ENCODE measurements at places on chromosomes 5 and 9.

- DNase-seq: no peak
Observed at GRCh38 chr9:95230046-95230445, 87.5 kb downstream of the FANCC start.

DNA sequence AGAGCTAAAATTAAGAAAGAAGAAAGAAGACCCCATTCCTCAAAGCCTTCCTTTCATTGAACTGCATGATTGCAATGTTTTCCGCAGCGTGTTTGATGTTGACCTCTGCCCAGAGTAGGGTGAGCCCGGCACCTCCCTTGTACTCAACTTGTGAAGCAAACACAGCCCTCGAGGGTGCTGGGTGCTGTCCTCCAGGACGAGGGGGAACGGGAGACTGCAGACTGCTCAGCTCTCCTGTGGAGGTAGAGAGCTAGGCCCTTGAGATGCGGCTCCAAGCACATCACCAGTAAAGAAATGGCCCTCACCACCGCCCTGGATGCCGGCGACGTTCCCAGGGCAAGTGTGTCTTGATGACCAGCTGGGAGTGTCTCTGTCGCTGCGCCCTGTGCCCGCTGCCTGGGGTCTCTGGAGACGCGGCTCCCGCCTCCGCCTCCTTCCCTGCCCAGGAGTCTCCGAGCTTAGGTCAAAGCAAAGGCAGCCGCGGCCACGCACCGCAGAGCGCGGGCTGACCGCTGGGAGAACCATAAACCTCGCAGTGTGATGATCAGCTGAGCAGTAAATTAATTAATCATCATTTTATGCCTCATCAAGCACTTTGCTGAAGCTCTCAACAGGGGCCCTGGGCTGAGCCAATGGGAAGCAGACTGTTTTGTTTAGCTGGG lies 108.7 kb downstream of the IRX2 start:
- no peak for DNase-seq

DNA sequence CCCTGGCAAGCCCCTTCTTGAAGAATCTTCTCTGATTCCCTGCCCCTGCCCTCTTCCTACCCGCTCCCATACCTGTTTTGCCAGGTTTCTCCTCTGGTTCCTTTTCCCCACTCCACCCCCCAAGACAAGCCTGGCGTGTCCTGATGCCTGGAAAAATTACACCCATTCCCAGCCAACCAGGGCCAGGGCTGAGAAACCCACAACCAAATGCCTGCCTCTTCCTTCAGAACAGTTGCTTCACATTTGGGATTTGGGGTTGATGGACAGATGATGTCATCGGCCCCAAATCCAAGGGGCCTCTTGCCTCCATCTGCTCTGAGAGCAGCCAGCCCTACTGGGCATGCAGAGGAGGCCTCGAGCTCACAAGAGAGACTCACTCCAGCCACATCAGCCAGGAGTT lies 8.8 kb upstream of the NEK6 start:
- DNase-seq: no peak

DNA sequence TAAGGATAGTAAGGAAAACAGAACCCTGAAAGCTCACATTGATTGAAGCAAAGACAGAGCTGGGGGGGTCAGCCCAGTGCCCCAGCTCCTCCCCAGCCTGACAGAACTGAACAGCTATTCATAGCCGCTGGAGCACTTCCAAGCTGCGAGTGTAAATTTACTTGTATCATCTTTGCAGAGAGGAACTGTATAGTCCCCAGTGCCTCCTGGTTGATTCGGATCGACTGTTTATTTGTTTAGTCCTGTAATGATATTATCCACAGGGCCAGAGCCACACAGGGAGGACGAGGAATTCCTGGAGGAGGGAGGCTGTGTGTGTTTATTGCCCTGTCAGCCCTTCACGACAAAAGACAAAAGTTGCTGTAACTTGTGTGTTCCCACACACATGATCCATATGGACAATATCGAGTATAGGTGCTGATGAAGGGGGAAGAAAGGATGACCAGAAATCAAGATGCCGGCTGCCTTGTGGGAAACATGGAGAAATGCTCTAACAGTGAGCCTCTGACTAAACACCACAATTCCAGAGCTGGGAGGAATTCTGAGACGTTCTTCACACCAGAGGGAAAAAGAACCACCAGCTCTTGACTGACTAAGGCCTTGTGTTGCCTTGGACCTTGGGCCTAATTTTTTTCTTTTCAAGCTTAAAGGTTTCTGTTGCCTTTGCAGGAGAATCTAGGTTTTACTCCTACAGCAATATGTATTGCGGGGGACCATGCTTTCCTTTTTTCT lies 31.1 kb downstream of the FOXD1 start:
- no peak for DNase-seq

GRCh38 chr9:136978073-136978864 lies 965 bp downstream of the PTGDS start:
- no peak for DNase-seq

GRCh38 chr9:86315078-86315477 lies 32.7 kb upstream of the ISCA1 start:
- DNase-seq: no peak

- no peak for DNase-seq
Observed at GRCh38 chr9:85079349-85079748, 409.8 kb downstream of the NTRK2 start.

DNA sequence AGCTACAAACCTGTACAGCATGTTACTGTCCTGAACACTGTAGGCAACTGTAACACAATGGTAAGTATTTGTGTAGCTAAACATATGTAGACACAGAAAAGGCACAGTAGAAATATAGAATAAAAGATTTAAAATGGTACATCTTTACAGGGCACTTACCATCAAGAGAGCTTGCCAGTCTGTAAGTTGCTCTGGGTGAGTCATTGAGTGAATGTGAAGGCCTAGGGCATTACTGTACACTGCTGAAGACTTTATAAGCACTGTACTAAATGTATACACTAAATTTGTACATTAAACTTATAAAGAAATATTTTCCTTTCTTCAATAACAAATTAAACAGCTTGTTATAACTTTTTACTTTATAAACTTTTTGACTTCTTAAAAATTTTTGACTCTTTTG lies 20.5 kb downstream of the ADRB2 start:
- no peak for DNase-seq

- DNase-seq: no peak
Observed at GRCh38 chr9:88995200-88995577, 3.9 kb downstream of the S1PR3 start.

DNA sequence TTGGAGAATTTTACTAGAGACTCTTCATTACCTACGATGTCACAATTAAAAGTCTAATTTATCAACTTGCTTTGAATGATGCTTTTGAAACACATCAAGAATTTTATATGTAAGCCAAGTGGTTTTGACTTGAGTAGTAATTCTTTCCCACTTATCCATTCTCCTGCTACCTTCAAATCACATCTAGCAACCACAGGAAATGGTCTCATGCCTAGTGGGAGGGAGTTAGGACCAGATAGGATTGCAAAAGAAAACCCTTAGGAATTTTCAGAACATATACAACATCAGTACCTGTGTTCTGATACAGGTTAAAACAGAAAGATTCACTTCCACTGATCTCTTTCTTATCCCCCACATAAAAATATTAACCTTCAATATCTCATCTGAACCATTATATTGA lies 260.4 kb downstream of the CWC27 start:
- DNase-seq: no peak

- no peak for DNase-seq
Observed at GRCh38 chr5:66647146-66647856, 51.1 kb downstream of the MAST4 start.

- no peak for DNase-seq
Observed at GRCh38 chr9:1039589-1039988, 10.6 kb upstream of the DMRT2 start.

- DNase-seq: no peak
Observed at GRCh38 chr5:6861667-6862066, 148.4 kb downstream of the TENT4A start.

DNA sequence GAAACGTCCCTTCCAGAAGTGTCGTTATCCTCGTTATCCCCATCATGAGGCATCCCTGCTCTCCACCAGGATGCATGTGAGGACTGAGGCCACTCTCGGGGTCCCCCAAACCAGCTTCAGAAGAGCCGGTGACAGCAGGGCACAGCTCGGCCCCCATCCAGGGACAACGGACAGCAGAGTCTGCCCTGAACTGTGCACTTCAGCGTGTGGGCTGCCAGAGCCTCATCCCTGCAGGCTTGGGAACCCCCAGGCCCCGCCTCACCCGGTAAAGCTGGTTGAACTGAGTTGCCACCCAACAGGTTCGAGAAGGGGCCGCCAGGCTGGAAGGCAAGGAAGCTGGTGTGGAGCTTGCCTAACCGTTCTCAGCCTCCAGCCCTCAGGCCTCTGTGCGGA lies 710 bp upstream of the CARD9 start:
- no peak for DNase-seq

GRCh38 chr5:146568161-146568560 lies 52.2 kb upstream of the GPR151 start:
- DNase-seq: no peak

DNA sequence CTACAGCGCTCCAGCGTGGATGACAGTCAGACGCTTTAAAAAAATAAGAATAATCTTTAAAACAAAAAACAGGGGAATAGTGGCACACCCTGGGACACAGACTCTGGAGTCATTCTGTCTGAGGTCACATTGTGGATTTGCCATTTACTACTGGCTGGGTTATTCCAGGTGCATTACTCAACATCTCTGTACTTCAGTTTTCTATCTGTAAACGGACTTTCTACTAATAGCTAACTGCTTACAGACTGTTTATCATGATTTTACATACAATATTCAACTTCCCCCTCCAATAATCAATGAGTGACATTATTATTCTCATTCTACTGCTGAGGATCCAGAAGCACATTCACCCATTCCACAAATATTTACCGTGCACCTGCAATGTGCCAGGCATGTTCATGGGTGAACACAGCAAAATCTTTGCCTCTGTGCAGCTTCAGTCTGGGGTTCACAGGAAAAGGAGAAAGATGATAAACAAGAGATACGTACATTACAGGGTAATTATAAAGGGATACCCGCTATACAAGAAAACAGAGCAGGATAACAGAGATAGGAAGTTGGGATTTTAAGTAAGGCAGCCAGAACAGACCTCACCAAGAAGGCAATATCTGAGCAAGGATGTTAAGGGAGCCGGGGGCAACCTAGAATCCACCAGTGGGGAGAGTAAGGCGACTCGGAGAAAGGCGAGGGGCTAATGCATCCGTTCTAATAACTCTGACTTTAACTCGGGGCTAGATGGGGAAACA lies 984 bp upstream of the RAD23B start:
- DNase-seq: no peak

- no peak for DNase-seq
Observed at GRCh38 chr9:1581926-1582325, 433.2 kb upstream of the SMARCA2 start.

- no peak for DNase-seq
Observed at GRCh38 chr5:177569894-177570293, 15.5 kb upstream of the FAM193B start.

- no peak for DNase-seq
Observed at GRCh38 chr5:19902316-19902934, 85.6 kb downstream of the CDH18 start.

DNA sequence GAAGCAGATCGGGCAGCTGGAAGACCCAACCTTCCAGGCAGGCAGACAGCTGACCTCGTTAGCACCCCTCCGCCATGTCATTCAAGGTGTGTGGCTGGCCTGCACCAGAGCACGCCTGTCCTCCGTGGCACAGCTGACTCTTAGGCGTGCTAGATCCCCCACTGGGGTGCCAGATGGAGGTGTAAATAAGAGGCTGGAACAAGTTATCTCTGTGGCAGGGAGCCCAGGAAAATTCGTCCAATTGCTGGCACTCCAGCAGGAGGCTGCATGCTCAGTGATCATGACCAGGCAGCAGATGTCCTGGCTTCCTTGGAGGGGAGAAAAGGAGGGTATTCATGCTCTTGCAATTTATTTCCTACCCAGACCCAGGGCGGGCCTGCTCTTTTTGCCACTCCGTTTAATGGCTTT lies 7.8 kb upstream of the ALDOB start:
- no peak for DNase-seq

DNA sequence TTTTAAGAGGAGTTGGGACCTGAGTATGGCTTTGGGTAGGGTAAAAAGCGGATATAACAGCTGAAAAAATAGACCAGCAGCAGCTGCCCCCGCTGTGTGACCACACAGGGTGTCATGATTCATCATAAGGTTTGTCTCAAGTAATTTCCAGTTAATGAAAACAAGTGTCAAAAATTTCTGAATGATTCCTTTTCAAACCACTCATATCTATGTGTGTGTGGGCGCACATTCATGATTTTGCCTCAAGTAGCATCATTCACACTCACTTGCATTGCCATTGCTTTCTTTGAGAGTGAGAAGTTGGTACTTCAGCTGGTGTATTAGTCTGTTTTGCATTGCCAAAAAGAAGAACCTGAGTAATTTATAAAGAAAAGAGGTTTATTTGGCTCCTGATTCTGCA lies 12.1 kb upstream of the TNFAIP8 start:
- no peak for DNase-seq

DNA sequence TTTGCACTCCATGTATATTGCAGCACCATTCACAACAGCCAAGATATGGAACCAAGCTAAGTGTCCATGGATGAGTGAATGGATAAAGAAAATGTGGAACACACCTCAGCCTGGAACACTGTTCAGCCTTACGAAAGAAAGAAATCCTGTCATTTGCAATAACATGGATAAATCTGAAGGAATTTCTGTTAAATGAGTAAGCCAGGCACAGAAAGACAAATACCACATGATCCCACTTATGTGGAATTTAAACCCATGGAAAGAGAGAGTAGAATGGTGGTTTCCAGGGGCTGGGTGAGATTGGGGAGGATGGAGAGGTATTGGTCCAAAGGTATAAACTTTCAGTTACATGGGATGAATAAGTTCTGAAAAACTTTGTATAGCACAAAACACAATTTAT lies 228.9 kb upstream of the CD180 start:
- DNase-seq: no peak

- no peak for DNase-seq
Observed at GRCh38 chr5:133324926-133325325, 273.1 kb downstream of the HSPA4 start.

GRCh38 chr9:81543695-81544094 lies 145.7 kb downstream of the TLE1 start:
- no peak for DNase-seq

- no peak for DNase-seq
Observed at GRCh38 chr9:87748881-87749280, 23.0 kb downstream of the CTSL start.

DNA sequence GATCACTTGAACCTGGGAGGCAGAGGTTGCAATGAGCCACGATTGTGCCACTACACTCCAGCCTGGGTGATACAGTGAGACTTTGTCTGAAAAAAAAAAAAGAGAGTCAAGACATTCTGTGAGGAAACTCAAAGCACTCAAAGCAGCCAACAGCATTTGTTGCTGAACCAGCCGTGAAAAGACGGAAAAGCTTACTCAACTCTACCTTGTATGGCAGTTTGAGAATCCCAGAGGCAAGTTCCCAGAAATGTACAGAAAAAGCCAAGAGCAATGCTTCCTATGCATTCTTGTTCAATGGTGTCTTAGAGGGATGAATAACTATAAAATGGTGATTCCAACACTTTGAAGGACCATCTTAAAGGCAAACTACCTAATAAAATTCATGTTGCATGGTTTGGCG lies 170.2 kb downstream of the HSD17B3 start:
- no peak for DNase-seq

- no peak for DNase-seq
Observed at GRCh38 chr5:150234576-150235499, 45.0 kb downstream of the SLC6A7 start.

GRCh38 chr5:113267361-113267900 lies 167.4 kb downstream of the TSSK1B start:
- DNase-seq: no peak

- no peak for DNase-seq
Observed at GRCh38 chr5:91160714-91161285, 222.3 kb downstream of the ARRDC3 start.

GRCh38 chr9:88773627-88774244 lies 217.5 kb upstream of the S1PR3 start:
- DNase-seq: no peak
